ENCODE measurements at places on chromosomes 1 and 21.

DNA sequence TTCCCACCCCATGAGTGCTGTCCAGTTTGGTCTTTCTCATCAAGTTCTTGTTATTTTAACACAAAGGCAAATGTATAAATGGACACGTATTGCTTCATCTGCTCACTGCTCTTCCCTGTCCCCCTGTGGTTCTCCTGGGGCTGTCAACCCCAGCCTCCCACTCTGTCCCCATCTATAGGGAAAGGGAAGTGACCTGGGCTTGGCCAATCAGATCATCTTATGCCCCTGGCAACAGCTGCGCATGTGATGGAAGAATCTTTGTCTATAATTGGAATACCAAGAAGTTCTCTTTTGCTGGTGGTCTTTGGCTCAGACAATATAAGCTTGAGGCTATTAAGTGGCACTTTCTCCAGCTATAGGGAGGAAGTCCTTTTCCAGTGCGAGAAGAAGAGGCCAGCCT, 4.7 kb upstream of the CCSAP start:
- DNase-seq = no peak

DNA sequence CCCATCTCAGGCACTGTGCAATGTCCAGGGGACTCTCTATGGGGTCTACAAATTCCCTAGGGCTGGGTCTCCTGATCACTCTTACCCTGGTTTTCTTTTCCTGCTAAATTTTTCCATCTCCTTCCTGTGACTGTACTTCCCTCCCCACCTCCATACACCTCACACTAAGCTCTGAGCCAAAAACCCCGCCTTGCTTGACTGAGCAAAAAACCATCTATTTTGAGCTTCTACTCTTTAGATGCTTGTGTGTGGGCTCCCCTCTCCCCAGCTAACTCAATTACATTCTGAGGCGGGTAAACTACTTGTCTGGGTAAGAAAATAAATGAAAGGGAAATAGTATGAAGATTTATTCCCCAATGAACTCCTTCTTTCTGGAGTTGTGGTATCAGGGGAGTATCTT, 187.9 kb downstream of the PTPRU start:
- DNase-seq = no peak

DNA sequence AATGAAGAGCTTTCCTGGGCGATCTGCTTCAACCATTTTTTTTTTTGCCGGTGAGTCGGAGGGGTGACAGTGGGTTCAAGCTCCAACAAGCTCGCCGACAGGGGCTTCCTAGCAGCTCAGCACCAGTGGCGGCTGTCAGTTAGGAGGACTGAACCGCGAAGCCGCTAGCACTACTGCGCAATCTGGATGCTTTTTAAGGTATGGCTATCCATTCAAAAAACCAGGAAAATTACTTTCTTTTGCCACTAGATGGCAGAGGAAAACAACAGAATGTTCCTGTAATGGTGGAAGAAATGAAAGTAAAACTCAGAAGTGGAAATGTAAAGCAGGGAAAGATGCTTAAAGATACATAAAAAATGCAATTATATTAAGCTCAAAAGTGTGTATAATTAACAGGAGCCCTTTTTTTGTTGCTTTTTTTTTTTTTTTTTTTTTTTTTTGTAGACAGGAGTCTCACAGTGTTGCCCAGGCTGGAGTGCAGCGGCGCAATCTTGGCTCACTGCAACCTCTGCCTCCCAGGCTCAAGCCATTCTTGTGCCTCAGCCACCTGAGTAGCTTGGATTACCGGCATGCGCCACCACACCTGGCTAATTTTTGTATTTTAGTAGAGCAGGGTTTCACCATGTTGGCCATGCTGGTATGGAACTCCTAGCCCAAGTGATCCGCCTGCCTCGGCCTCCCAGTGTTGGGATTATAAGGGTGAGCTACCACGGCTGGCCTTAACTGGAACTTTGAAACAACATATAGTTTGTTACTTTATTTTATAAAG, 8.5 kb downstream of the KYAT3 start:
- DNase-seq = peak; percentile 29

GRCh38 chr1:33649759-33650158, 177.3 kb downstream of the ZSCAN20 start:
- DNase-seq = no peak

- no peak for DNase-seq
Observed at GRCh38 chr1:170307426-170307825, 161.7 kb downstream of the NTMT2 start.

Measured in fibroblast of skin of left biceps (primary cell).